Stimulated activated CD4-positive, alpha-beta T cell treated with anti-CD3 and anti-CD28 coated beads, Interleukin-4, amount 100 ng/mL, for 1 hour (primary cell): ENCODE measurements at places on chromosomes 3 and 15.

GRCh38 chr3:117219296-117219695 lies 509.7 kb downstream of the TUSC7 start:
- no peak for DNase-seq

GRCh38 chr3:196754091-196754981 lies 14.7 kb downstream of the PAK2 start:
- no peak for DNase-seq

DNA sequence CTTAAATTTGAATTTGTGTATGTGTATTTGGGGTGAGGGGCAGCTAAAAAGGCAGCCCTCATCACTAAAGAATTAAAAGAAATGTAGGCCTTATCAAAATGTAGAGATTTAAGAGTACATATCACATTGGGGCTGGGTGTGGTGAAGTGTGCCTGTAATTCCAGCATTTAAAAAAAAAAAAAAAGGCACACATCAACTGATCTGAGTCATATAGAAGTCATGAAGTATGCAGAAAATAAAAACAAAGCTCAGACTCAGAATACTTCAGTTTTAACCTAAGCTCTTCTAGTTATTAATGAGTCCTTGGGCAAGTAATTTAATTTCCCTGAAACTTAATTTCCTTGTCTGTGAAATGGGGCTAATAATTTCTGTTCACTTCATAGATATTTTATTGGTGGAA lies 31.6 kb downstream of the SLC24A1 start:
- no peak for DNase-seq

DNA sequence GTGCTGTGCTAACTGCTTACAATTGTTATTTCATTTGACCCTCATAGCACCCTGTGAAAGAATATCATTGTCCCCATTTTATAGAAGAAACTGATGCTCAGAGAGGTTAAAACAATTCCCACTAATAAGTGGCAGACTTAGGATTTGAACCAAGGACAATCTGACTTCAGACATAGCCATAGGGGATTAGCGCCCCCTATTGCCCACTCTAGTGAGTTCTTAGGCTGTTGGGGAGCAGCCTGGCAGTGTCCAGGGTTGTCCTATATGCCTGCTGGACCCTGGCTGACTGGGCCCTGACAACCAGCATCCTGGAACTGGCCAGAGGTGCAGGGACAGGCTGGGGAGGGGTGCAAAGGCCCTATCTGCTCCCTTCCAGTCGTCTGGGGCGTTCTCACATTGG lies 15.4 kb downstream of the DPH3 start:
- no peak for DNase-seq

DNA sequence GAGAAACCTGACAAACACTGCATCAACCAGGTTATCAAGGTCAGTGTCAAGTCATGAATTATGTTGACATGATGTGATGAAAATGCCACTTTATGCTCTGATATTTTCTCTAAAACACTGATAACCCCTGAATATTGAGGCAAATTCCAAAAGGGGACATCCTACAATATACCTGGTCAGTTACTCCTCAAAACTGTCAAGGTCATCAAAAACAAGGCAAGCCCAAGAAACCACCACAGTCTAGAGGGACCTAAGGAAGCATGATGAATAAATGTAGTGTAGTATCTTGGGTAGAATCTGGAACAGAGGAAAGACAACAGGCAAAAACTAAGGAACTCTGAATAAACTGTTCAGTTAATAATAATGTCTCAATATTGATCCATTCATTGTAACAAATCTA lies 275.3 kb upstream of the THRB start:
- DNase-seq, result no peak

GRCh38 chr3:37855363-37855970 lies 6.2 kb upstream of the CTDSPL start:
- peak; percentile 79 for DNase-seq

GRCh38 chr15:88776646-88777045 lies 26.6 kb upstream of the ACAN start:
- DNase-seq, result no peak

DNA sequence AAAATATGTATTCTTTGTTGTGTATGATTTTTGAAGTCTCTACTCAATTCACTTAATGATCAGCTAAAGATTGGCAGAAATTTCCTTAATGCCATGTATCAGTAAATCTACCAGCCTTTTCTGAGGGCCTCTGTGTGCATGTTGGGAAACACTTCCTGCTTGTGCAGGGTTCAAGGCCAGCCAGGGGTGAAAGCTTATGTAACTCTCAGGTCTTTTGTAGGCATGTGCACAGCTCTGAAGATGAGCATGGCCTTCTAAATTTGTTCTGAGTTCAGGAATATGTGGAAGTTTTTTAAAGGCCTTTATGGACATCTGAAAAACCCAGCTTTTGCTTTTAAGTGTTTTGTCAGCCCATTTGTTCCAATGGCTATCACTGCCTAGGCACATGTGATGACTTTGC lies 82.7 kb downstream of the ROBO1 start:
- DNase-seq, result no peak

DNA sequence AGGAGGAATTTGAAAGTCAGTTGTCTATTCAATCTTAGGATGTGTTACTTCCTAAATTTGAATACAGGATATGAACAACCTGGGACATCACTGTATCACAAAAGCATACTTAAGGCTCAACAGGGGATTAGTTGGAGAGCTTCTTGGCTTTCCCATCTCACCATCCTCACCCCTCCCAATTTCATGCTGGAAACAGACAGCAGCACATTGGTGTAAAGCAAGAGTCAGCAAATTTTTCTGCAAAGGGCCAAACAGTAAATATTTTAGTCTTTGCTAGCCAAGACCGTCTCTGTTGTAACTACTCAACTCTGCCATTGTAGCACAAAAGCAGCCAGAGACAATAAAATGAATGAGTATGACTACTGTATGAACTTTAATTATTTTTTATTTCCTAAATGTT lies 94.9 kb downstream of the ERC2 start:
- DNase-seq, result no peak

DNA sequence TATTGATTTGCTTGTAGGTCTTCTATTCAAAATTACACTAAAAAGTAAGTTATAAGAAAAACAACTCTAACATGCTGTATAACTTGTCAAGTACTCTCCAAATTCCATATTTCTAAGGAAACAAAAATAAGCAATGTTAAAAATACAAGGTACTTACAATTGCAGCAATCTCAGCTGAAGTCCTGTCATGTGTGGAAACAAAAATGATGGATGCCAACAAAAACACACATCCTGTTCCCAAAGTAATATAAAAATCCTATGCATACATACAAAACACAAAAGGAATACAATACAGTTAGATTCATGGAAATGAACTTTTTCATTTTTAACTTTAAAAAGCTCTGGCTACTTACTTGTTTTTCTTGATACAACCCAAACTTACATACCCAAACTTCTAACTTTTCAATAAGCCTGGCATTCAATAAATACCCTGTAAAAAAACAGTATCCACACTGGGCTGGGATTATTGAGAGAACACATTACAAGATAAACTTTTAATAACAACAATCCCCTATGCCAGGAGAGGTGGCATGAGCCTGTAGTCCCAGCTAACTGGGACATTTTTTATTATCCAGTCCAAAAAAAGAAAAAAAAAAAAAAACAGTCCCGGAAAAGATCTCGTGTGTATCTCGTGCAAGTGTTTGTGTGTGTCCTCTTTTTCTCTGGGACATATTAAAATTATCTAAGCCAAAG lies 14.7 kb downstream of the CMTM6 start:
- DNase-seq, result no peak

DNA sequence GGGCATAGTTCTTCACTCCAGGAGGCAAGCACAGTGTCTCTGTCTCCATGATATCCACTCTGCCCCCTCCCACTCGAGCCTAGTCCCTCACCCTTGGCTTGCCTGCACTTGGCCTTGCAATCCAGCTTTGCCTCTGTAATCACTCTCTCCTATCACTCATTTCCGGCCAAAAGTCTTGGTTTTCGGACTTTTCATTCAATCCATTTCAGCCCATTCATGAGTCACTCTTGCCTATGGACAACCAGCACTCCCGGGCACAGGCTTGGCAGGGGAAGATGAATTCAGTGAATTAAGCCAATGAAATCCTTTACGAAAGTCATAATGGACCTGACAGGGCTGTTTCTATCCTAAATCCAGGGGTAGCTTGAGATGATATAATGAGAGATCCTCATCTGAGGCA lies 21.7 kb downstream of the DAZL start:
- no peak for DNase-seq

GRCh38 chr3:76065964-76066363 lies 280.6 kb upstream of the ZNF717 start:
- DNase-seq, result no peak

- DNase-seq, result no peak
Observed at GRCh38 chr3:150303768-150304167, 104.3 kb upstream of the TSC22D2 start.

DNA sequence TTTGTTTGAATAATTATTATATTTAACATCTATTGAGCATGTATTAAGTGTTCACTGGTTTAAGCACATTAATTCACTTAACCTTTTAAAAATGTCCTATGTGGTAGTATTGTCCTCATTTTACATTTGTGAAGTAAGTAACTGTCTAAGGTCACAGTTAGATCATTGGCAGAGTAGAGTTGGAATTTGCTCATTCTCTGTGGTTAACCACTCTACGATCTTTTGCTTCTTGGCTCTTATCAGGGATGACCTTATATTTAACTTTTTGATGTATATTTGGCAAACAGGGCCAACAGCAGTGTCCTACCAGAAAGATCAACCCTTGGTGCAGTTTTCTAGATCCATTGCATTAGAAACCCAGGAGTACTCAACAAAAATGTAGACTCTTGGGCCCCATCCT lies 34.0 kb downstream of the PXK start:
- DNase-seq, result no peak

DNA sequence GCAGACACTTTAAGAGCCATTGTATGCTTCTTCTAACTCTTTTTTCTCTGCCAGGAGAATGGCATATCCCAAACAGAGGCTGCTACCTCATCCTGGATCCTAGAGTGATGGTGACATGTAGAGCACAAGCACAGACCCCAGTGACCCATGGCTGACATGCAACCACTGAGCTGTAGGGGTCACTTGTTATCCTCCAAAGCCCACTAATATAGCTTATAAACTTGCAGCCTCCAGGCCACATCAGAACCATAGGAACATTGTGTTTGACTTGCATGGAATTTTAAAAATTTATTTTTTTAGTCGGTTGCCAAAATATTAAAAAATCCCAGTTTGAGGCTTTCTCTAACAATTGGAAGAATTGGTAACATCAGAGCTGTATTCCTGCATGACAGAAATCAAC lies 283.0 kb upstream of the WNT5A start:
- no peak for DNase-seq

GRCh38 chr3:76715426-76715825 lies 324.5 kb upstream of the ROBO2 start:
- DNase-seq, result no peak

- no peak for DNase-seq
Observed at GRCh38 chr3:151684094-151684493, 49.6 kb upstream of the AADACL2 start.

GRCh38 chr3:139893267-139893962 lies 41.6 kb upstream of the CLSTN2 start:
- no peak for DNase-seq

DNA sequence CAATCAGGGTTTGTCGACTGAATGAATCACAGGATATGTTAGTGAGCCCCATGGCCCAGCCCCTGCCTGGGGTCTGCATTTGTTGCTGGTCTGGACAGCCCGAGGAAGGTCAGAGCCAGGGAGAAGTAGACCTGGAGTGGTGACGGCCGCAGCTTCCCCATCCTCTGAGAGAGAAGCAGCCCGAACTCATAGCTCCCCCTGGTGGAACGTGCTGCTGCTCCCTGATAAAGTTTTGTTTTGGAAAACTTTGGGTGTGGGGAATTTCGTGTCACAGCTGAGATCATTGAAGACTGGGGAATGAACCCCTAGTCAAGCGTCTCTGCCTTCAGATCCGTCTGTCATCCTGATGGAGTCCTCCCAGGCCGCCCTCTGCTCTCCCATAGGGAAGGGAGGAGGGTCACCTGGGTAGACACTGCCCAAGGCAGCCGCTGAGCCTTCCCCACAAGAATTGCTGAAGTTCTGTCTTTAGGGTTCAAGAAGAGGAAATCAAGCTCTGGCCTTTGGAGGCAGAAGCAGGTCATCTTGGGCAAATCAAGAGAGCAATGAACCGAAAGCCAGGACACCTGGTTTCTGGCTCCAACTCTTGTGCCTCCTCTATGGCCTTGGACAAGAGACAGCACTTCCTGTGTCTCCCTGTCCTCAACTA lies 60.5 kb downstream of the GLDN start:
- DNase-seq, result no peak

DNA sequence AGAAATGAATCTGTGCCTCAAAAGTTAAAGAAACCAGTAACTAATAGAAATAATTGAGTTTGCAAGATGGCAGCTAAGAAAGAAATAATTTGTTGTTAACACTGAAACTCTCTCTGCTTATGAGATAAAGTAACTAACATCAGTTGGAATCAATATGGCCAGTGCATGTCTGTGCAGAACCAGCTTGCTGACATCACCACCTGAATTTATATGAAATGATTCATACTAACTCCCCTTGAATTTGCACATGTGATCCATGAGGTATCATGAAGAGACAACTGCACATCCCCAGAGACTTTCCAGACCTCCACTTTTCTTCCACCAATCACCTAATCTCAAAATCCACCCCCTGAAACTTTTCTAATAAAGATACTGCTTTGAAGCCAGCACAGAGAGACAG lies 10.3 kb upstream of the SLC25A38 start:
- no peak for DNase-seq

DNA sequence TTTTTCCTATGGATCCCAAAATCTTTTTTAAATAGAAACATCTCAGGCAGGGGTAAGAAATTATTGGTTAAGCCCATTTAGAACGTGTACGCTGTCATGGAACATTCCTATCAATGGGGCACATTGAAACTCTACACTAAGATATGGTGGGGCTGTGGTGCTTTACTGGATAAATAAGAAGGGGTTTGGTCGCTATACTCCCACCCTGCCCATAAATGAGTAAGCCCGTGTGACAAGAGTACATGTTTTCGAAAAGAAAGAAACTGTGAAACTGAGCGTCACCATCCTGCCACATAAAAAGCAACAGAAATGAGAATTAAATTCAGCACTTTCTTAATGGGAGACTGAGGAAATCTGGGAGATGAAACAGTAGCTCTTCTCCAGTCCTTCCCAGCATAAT lies 929.7 kb upstream of the CFAP20DC start:
- DNase-seq, result no peak

GRCh38 chr3:127067116-127067910 lies 84.4 kb downstream of the PLXNA1 start:
- no peak for DNase-seq

DNA sequence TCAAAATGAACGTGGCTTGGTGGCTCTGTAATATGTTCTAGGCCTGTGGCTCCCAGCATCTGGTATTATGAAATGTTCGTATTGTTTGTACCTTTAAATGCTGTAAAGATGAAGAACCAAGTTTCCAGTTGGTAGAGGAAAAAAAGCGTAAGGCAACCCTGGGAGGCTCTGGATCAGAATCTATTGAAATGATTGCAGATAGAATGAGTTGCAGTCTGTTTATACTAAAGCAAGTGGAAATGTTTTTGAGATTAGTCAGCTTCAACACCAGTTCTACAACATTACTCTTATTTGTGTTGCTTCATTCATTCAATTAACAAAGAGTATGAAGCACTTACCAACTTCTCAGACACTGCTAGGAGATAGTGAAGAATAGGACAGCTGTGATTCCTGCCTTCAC lies 5.3 kb downstream of the ARL6IP5 start:
- no peak for DNase-seq

GRCh38 chr3:53243165-53243564 lies 12.7 kb downstream of the TKT start:
- no peak for DNase-seq
